ENCODE measurements at places on chromosomes 11 and 22.

DNA sequence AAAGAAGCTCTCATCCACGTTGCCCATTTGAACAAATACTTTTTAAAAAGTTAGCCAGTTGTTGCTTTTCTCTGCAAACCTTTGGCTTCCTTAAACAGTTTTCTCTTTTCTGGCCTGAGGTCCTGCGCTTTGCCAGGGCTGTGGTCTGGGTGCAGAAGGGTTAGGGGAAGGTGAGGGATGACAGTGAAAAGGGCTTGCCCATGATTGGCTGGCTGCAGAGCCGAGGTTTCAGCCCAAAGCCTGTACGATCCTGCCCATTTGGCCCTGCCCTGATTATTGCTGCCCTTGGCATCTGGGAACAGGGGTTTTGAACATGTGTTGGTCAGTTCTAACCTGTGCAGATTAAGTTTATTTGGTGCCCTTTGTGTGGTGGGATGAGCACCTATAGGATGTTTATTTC is 1.5 kb downstream of the INCENP start:
- DNase-seq = no peak

DNA sequence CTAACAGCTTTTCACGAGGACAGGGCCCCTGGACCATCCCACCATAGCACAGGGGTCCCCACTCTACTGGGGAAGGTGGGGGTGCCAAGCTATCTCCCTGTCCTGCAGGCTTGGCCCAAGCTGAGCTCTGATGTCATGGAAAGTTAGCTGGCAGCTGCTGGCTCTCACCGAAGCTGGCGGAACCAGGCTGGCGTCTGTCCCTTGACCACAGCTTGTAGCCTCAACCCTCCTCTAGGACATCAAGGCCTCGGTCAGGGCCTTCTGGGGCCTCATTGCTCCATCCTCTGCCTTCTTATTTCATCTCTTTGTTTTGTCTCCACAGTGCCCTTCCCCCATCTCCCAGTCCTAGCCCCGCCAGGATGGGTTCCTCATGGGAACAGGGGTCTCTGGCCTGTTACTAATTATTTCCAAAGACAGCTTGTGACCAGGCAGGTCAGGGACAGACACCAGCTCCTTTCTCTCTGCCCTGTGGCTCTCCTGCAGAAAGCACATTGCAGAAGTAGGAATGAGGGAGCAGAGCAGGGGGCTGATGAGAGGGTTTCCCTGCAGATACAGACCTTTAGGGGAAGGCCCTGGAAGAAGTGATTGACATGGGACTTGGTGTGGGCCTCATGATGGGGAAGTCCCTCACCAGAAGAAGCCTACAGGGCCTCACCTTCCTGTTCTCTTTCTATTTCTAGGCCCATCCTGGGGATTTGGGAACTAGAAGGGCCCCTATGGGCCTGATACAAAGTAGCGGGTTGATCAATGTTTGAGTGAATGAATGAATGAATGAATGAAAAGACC is 97.5 kb upstream of the ALX4 start:
- DNase-seq = no peak

DNA sequence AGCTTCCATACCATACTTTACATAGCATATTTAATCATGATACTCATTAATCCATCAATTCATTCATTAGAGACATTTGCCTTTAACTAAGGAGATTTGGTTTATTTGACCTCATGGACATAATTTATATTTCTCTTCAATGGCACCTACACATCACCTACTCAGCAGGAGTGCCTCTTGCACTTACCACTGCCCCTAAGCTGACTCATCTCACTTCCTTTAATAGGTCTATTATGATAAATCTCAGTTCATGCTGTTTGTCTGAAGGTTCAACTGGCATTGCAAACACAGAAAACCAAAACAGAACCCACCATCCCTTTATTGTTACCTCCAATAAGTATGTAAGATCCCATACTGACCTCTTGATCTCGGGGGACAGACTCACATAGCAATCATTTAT is 186.7 kb downstream of the LUZP2 start:
- no peak for DNase-seq

DNA sequence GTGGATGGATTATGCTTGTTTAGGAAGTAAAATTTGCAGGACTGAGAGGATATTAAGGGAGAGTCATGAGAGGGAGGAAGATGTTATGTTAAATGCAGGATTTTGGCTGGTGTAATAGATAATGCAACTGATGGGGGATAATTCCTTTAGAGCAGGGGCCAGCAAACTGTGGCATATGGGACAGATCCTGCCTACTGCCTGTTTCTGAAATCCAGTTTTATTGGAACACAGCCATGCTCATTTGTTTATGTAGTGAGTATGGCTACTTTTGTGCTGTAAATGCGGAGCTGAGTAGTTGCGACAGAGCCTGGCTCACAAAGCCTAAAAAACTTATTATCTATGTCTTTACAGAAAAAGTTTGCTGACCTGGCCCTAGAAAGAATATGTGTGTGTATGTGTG is 66.6 kb upstream of the MPPED2 start:
- DNase-seq = no peak

DNA sequence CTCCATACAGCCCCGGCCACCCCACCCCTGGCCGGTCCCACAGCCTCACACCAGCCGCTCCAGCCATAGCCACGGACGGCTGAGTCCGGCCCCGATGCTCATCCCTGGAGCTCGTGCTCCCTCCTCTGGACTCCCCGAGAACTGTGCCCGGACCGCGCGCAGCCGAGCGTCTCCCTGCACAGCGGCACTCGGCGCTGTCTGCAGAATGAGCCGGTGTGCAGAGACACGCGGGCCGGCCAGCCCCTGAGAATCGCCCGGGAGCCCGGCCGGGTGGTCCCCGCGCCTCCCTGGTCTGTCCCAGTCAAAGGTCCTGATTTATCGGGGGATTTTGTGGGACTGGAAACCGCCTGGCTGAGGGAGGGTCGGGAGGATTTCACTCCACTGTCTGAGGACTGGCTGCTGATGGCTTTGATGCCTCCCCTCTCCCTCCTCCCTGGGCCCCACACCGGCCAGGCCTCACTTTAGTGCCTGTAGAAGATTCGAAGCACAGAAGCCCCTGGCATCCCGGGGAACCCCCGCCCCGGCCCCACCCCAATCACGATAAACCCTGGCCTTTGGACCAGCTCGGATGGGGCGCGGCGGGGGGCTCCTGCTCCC is 102.7 kb downstream of the BRD1 start:
- DNase-seq = peak; percentile 87

GRCh38 chr11:12508151-12508751 is 130.9 kb downstream of the PARVA start:
- DNase-seq = peak; percentile 17

GRCh38 chr22:44526779-44527126 is 28.7 kb upstream of the RTL6 start:
- no peak for DNase-seq

- no peak for DNase-seq
Measured at GRCh38 chr11:120817158-120817557, 206.7 kb upstream of the TBCEL start.

GRCh38 chr22:23357053-23357452 is 176.7 kb downstream of the BCR start:
- DNase-seq = peak; percentile 36

GRCh38 chr22:49948958-49949913 is 11.3 kb upstream of the PIM3 start:
- no peak for DNase-seq

GRCh38 chr11:12914400-12914912 is 94.7 kb upstream of the RASSF10 start:
- DNase-seq = peak; percentile 86

GRCh38 chr11:64525711-64526110 is 65.3 kb upstream of the SLC22A12 start:
- no peak for DNase-seq

- no peak for DNase-seq
Measured at GRCh38 chr11:121596195-121597155, 143.7 kb upstream of the SORL1-AS1 start.

- no peak for DNase-seq
Measured at GRCh38 chr11:75001686-75002085, 13.0 kb downstream of the NEU3 start.

DNA sequence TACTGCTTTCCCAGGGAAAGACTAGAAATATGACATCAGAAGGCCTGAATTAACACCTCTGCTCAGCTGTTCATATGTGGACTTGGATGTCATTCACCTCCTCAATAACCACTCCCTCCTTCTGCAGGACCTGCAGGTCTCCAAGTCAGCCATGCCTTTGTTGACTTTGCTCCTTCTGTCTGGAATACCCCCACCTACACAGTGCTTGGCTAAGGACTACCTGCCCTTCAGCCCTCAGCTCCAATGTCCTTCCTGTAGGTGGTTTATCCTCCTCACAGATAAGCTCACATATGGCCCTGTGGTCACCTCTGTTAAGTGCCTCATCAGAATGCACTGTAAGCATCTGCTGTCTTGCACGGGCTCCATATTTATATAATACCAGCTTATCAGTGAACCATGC is 26.4 kb upstream of the FAT3 start:
- DNase-seq = no peak

DNA sequence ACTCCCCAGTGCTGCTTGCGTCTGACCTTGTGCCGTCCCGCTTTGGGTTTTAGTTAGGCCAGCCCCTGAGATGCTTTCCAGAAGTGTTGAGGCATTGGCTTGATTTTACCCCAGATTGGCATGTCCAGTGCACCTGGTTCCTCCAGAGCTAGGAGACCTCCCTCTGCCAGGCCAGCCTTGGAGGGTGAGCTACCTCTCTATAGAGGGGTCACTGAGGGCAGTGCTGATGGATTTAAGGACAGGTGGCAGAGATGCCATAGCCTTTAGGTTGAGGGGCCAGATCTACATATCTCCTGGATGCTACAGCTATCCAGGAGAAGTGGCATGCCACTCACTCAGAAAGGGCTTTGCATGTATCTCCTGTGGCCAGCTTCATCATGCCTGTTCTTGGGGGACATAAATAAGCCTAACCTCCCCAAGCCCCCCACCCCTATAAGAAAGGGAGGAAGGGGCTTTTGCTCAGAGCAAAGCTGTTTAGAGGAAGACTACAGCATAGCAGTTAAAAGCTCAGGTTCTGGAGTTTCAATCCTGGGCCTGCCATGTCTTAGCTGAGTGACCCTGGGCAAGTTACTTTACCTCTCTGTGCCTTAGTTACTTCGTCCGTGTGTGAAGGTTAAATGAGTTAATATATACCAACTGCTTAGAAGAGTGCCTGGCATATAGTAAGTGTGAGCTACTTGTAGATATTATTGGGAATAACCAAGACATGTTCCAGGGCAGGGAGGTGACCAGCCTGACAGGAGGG is 6.4 kb downstream of the UBE2L3 start:
- DNase-seq = no peak

GRCh38 chr22:31683181-31684105 is 21.4 kb upstream of the PISD start:
- no peak for DNase-seq

DNA sequence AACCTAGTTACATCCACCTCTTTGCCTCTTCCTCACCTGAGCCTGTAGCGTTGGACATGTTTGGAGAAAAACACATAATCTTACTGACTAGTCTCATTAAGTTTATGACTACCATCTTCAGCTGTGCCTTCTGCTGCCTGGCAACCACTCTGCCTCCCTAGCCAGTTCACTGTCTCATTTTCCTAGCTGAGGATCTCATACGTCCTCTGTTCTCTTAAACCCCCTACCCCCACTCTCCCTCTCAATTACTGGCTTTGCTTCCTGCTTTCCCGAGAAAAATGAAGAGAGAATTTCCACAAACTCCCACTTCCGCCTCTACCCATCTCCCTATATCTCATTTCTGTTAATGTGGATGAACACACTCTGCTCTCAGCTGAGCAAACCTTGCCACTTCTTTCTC is 239.3 kb upstream of the POU2AF2 start:
- no peak for DNase-seq

DNA sequence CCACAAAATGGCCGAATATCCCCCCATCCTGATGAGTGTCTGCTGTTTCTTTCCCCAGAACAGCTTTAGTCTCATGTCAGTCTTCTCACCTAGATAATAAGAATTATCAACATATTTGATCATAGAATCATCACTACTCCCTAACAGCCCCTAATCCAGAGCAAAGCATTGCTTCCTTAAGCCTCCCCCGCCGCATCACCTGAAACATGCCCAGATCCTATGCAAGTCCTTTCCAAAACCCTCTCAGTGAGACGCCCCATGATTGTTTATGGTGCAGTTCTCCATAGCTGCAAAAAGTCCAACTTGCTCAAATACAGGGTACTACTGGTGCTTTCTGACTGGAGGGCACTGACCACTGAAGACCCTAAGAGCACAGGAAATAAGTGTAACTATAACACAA is 20.1 kb downstream of the KCNJ1 start:
- DNase-seq = no peak

Measured in ecto neural progenitor cell (in vitro differentiated cells).